MG63 (cell line): ENCODE measurements at places on chromosomes 1 and 21. TPM values are rescaled to one million over a fixed set of nuclear protein-coding genes. Genes with fewer than 3 reads are reported as not detected.

ID3 gene
- total RNA-seq = 190 and 463 TPM in 2 replicates

PCP4 gene
- not detected in 2 replicates for total RNA-seq

STK40 gene
- total RNA-seq = 10.0 and 13.2 TPM in 2 replicates

NBPF6 gene
- total RNA-seq = 0.13 and 0.35 TPM in 2 replicates

DENND2D gene
- 2.6 and 4.7 TPM in 2 replicates for total RNA-seq

FMO4 gene
- 1.5 TPM in 1 of 2 replicates, not detected in the other for total RNA-seq
